ENCODE measurements at places on chromosomes 11 and 22.

DNA sequence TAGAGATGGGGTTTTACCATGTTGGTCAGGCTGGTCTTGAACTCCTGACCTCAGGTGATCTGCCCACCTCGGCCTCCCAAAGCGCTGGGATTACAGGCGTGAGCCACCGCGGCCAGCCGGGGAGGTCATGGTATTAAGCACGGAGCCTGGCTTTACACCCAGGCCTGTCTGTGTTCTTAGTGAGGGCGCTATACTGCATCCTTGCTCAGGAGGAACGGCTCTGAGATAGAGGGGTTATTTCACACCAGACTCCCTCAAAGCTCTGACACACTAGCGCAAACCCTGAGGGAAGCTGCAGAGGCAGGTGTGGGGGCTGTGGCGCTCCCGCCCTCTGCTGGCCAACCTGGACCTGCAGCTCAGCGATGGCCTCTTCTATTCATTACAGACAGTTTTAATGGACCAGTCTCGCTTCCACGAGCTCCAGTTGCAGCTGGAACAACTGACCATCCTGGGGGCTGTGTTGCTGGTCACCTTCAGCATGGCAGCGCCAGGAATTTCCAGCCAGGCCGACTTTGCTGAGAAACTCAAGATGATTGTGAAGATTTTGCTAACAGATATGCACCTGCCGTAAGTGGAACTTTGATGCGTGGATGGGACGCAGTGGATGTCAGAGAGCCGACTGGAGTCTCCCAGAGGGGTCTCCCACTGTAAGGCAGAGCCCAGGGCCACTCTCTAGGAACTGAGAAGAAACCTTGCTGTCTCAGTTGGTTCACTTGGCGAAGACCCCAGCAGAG, 26.2 kb downstream of the TCP11L1 start:
- peak; percentile 13 for DNase-seq

DNA sequence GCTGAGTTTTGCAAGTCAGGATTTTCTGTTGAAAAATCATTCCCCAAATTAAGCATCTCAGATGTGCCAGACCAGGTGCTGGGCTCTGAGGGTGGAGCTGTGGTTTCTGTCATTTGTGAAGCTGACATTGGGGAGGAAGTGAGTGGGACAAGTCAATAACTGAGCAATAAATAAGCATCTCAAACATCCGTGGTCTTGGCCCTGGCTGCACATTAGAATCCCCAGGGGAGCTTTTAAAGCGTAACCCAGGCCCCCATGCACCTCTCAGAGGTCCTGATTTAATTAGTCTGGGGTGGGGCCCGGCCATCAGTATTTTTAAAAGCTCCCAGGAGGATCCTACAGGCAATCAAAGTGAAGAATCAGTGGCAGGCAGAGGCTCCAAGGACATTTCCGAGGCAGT, 420.0 kb downstream of the MN1 start:
- no peak for DNase-seq

GRCh38 chr11:100329352-100329751, 357.7 kb upstream of the ARHGAP42 start:
- no peak for DNase-seq

DNA sequence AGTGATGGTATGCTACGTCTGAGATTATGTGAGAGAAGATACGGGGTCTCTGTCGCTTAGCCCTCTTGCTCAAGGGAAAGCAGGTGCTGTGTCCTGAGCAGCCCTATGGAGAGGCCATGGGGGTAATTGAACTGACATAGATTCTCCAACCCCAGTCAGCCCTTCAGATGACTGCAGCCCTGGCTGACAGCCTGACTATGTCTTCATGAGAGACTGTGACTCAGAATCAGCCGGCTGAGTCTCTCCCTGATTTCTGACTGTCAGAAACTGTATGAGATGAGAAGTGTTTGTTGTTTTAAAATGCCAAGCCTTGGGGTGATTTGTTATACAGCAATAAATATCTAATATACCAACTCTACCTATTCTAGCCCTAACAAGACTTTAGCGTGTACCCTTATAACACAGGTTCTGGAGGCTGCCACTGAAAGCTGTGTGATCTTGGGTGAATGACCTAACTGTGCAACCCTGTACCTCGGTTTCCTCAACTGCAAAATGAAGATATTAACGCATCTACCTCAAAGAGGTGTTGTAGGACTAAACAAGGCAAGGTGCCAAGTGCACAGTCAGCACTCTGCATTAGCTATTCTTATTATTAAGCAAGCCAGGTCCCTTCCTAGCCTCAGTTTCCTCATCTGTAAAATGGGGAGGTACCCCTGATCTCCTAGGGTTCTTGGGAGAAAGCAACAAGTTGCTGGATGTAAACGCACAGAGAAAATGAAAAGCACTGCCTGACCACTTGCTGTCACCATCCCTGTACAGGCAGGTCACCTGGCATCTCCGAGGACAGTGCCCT, 24.9 kb downstream of the SLC43A1 start:
- DNase-seq: no peak

GRCh38 chr11:68107689-68108088, 13.5 kb downstream of the CHKA start:
- no peak for DNase-seq

DNA sequence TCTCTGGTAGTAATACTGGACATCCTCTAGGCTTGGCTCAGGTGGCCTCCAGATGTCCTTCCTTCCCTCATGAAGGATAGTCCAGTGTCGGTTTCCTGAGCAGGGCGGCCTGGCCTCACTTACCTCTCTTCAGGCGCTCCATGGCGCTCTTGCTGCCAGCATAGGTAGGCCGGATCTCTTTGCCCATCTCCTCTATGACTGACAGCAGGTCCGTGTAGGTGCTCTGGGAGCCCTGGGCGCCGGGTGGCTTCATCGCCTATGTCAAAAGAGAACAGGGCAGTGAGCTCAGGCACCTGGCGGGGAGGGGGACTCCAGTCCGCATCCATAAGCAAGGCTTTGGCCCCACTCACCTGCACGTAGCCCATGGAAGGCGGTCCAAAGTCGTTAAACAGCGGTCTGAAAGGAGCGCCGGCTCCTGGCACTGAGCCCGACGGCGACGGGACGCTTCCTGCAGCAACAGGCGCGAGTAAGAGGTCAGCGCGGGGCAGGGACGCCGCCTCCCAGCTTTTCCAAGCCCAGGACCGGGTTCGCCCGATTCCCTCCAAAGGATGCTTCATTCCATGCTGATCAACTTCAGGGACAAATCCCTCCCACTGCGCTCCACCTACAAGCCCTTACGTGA, 609 bp downstream of the CDK2AP2 start:
- no peak for DNase-seq

DNA sequence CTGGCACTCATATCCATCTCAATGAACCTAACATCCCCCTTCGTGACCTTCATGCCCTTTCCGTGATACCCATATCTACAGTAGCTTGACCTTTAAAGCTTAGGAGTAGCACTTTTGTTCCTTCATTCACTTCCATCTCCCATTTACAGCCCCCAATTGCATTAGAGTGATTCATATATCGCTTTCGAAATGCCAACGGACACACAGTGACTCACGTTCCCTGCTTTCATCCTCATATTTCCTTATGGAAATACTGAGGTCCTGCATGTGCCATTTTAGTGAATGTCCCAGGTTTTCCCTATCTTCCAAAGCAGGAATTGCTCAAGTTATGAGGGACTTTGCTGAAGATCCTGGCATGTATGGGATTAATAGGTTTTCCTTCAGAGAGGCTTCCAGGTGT, 44.3 kb upstream of the CEP126 start:
- no peak for DNase-seq

Measured in NCI-H446 treated with DMSO at 0.1 percent for 48 hours (cell line).